Activated B cell treated with CpG ODN at 0.5 μM for 24 hours (primary cell): ENCODE measurements at places on chromosomes 11 and 22. TPM values are rescaled to one million over a fixed set of nuclear protein-coding genes. Genes with fewer than 3 reads are reported as not detected.

DNA sequence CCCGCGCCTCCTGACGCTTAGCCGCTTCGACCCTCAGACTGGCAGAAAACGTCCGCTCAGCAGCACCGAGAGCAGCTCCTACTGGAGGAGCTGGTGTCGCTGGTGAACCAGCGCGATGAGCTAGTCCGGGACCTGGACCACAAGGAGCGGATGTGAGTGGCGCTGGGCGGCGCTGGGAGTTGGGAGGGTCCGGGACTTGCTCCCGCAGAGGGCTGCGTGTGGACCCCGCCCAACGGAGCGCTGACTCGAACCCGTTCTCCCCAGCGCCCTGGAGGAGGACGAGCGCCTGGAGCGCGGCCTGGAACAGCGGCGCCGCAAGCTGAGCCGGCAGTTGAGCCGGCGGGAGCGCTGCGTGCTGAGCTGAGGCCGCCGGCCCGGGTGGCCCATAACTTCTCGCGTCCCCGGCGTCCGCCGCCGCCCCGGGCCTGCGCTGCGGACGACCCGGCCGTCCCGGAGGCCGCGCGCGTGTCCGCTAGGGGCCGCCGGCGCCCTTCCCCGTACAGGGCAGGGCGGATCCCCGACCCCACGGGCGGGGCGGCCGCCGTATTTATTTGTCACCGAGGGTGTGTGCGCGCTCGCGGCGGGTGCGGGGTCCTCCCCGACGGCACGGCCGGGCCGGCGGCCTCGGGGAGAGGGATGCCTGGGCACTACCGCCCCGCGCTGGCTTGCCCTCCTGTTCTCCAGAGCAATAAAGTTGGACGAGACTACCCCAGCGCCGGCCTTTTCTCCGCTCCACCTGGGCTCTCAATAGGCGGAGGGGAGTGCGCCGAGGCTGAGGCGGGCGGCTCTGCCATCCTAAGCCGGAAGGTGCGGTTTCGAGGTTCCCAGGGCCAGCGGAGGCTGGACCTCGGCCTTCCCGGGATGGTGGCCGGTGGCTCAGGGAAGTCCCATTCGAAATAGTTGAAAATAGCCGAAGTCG is 3.4 kb downstream of the KCNK7 start:
- no peak for DNase-seq

- no peak for DNase-seq
Measured at GRCh38 chr11:104668797-104669463, 229.3 kb downstream of the CASP12 start.

DNA sequence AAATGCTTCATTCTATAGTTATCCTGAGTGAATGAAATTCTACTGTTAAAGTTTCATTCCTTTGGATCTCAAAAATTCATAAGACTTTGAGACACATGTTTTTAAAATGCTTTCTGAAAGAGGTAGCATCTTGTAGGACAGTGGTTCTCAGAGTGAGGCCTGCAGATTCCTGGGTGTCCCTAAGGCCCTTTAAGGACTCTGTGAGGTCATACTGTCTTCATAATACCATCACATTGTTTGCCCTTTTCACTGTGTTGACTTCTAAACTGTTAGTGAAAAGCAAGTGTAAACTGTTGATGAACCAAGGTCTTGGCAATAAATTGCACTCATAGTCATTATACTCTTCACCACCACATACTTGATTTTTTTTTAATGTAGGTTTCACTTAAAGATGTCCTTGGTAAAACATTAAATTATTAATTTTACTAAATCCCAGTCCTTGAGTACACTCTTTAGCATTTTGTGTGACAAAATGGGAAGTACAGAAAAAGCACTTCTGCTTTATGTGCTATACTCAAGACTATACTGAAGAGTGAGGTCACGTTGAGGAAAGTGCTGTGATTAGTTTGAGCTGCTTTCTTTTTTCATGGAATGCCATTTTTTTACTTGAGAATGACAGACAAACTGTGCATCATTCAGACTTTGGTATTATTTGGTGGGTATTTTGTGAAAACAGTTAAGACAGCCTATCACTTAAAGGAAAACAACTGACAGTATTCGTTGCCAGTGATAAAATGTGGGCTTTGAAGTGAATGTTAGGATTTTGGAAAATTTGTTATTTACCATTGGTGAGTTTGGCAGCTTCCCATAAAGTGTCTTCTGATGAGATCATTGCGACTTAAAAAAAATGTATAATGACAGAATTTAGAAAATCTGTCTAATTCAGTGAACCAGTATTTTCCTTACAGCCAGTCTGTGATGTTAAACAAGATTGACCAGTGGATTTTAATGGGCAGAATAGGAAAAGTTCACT is 61.1 kb downstream of the SPECC1L start:
- no peak for DNase-seq

- DNase-seq: no peak
Measured at GRCh38 chr11:6943131-6943530, 16.9 kb downstream of the ZNF215 start.

- no peak for DNase-seq
Measured at GRCh38 chr11:130414107-130415080, 14.0 kb downstream of the ADAMTS8 start.

- DNase-seq: no peak
Measured at GRCh38 chr11:129696309-129696989, 119.2 kb upstream of the TMEM45B start.

GRCh38 chr11:15837901-15838489 is 518.4 kb downstream of the SOX6 start:
- DNase-seq: no peak

GRCh38 chr22:29203488-29204454 is 1.9 kb upstream of the EMID1 start:
- DNase-seq: no peak

The OOSP4B gene
- total RNA-seq: not detected in 2 replicates

The ZC3H7B gene
- total RNA-seq: 54.0 and 58.2 TPM in 2 replicates

The PITPNB gene
- 77.1 and 82.5 TPM in 2 replicates for total RNA-seq

The KRTAP5-1 gene
- not detected in 2 replicates for total RNA-seq
